Osteocyte (in vitro differentiated cells): ENCODE measurements at places on chromosomes 16 and 17. TPM values are rescaled to one million over a fixed set of nuclear protein-coding genes. Genes with fewer than 3 reads are reported as not detected.

GRCh38 chr17:4233668-4234258, 30.0 kb downstream of the ANKFY1 start:
- peaks cover 19% of the 10 kb centered on the region for H3K36me3 ChIP-seq
- no peak for DNase-seq
- no peak overlapping the region for H3K4me3 ChIP-seq
- H3K4me1 ChIP-seq = peaks cover 46% of the 10 kb centered on the region
- H3K27me3 ChIP-seq = no peaks in the 10 kb centered on the region
- H3K27ac ChIP-seq = peak overlapping the region; percentile 50

- H3K27me3 ChIP-seq = no peaks in the 10 kb centered on the region
- no peak for DNase-seq
- peaks cover 3% of the 10 kb centered on the region for H3K36me3 ChIP-seq
- H3K4me3 ChIP-seq = no peak overlapping the region
- H3K27ac ChIP-seq = peak overlapping the region; percentile 64
Observed at GRCh38 chr17:76421044-76421407, 31.9 kb downstream of the UBE2O start.

GRCh38 chr16:30382111-30382881, at the start of gene SEPTIN1:
SEPTIN1 (minus strand) TSS chr16:30382561; CDS start chr16:30382542, 19 bp downstream.
- H3K4me1 ChIP-seq = peaks cover 26% of the 10 kb centered on the region
- no peaks in the 10 kb centered on the region for H3K27me3 ChIP-seq
- H3K4me3 ChIP-seq = no peak within 1 kb of the TSS
- DNase-seq = no peak
- no peak within 1 kb of the TSS for H3K27ac ChIP-seq

BIRC5 gene
- total RNA-seq = 11.9 and 12.3 TPM in 2 replicates

- H3K27me3 ChIP-seq = peaks cover 10% of the 10 kb centered on the region
- no peaks in the 10 kb centered on the region for H3K36me3 ChIP-seq
- no peak for DNase-seq
- H3K4me1 ChIP-seq = peaks cover 27% of the 10 kb centered on the region
Observed at GRCh38 chr16:50246299-50247122, 19.8 kb upstream of the ADCY7 start.

KRT39 gene
- not detected in 2 replicates for total RNA-seq

MYH11 gene
- total RNA-seq = 1.9 and 2.0 TPM in 2 replicates

GOSR1 gene
- 47.3 and 55.0 TPM in 2 replicates for total RNA-seq

GRCh38 chr17:69418535-69418934, 4.0 kb downstream of the MAP2K6 start:
- H3K27me3 ChIP-seq = no peaks in the 10 kb centered on the region
- H3K4me1 ChIP-seq = peaks cover 2% of the 10 kb centered on the region

DNA sequence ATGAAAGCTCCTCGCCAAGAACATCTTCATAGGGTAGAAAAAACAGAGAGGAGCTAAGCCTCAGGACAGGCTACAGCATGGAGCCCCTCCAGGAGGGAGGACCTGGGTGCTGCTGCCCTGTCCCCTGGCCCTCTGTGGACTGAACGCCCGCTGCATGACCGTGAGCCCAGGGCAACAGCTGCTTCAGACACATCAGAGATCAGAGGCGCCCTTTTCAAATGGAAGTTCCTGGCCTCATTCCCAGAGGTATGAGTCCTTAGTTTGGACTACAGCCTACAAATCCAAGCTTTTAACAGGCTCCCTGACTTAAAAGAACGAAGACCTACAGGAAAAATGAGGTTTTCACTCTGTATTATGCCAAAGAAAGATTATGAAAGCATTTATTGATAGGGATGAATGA, 48.5 kb downstream of the ZNF18 start:
- no peak overlapping the region for H3K27ac ChIP-seq
- no peak for DNase-seq
- H3K36me3 ChIP-seq = peaks cover 11% of the 10 kb centered on the region
